ENCODE measurements at places on chromosomes 3 and 15.

DNA sequence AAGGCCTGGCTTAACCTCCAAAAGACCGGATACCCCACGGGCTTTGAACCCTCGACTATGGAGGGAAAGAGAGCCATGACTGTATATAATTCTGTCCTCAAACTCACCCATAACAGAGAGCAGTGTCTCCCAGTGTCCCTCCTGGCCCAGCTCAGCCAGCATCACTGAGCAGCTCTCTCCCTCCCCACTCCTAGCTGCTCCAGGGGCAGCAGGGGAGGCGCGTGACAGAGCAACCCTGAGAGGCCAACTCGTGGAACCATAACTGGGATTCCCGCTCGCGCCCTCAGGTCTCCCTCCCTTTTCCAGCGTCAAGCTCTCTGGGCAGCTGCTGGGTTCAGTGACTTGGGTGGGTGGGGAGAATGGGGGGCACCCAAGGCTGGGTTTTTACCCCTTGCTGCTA, 561 bp upstream of the CPLX3 start:
- no peak for DNase-seq

GRCh38 chr3:70728311-70728710, 415.9 kb upstream of the MDFIC2 start:
- DNase-seq: peak; percentile 6

DNA sequence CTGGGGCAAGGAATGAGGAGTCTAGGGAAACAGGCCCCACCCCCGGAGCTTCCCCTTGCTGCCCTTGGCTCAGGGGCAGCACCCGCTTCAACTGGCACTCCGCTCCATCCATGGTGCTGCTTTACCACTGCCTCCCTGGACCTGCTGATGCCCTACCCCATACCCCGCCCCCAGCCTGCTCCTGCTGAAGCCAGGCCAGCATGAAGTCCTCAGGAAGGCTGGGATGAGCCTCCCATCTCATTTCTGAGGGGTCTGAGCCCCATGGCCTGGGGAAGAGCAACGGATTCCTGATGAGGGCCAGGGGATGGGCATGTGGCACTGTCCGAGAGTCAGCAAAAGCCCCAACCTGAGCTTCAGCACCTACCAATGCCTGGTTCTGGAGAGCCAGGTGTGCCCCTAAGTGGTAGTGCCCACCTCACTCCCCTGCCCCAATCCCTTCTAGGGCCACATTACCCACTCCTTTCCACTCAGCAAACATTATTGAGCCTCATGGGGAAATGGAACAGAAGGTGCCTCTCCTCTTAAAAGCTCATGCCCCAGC, 21.0 kb downstream of the SEC61A1 start:
- no peak for DNase-seq

- no peak for DNase-seq
Measured at GRCh38 chr3:42582474-42583070, 805 bp upstream of the SEC22C start.

DNA sequence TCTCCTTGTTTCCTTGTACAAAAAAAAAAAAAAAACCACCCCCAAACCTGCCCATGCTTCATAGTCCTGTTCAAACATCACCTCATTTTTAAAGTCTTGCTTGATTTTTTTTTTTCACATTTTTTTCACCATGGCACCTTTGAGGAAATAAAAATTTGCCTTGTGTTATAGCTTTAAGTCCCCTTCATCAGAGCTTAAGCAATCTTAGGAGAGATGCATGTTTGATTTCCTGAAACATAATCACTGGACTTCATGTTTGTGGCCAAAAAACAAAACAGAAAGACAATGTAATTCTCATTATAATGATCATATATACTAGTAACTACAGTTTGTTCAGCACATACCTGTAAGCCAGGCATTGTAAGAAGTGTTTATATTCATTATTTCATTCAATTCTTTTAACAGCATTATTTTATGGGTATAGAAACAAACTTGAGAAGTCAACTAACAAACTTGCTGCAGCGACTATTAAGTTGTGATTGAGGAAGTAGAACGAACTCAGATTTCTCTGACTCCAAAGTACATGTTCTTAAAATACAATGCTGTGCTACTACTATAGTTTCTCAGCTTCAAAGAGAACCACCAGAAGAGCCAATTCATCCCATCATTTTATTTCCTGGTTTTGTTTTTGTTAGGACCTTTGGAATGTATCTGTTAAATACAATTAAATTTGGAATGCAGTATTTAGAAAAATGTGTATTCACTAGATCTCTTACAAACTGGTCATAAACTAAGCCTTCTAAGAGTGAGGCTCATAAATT, 203.8 kb downstream of the TCF12 start:
- DNase-seq: no peak

DNA sequence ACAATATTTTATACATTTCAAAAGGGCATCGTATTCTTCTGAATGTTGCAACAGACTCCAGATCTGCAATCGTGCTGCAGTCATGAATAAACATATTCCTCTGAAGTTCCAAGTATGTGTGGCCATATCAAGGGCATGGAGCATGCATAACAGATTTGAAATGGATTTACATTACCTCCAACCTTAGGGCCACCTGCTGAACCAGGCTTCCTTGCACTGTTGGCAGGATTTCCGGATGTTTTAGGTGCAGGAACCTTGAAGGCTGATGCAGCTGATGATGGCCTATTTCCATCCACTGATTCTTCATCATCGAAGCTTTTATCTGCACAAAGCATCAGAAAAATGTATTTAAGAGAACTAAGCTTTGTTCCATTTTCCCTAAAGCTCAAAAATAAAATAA, 73.5 kb downstream of the CLASP2 start:
- DNase-seq: no peak

GRCh38 chr15:57220205-57220604, 156.1 kb upstream of the CGNL1 start:
- DNase-seq: peak; percentile 89

DNA sequence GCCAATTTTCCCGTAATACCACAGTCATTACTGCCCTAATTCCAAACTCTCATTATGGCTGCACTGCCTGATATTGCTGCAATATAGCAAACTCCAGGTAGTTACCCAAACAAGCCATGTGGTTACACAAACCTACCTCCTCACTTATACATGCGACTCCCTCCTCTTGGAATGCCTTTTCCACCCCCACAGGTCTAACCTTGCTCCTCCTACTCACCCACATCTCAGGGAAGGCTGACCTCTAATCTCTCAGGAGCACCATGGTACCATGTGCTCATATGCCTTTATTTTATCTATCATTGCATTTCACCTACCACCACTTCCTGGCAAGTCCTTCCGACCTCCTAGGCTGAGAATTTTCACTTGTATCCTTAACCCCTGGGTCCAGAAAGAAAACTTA, 2.9 kb downstream of the RBPMS2 start:
- DNase-seq: no peak

- no peak for DNase-seq
Measured at GRCh38 chr3:16171825-16172224, 2.7 kb upstream of the GALNT15 start.

DNA sequence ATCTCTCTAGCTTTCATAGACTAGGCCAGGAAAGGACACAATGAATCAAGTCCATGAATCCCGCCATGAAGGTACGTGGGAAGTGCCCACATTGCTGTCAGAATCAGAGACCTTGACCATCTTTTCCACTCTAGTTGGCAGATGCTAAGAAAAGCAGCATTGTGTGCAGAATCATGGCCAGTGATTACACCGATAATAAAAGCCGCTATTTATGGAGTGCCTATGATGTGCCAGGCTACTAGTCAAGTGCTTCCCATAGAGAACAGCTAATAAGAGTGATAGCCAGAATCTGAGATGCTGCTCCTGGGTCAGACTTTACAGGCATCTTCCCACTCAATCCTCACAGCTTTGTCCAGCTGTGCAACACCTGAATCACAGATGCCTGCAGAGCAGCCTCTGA, 13.2 kb upstream of the RPL32 start:
- DNase-seq: no peak

DNA sequence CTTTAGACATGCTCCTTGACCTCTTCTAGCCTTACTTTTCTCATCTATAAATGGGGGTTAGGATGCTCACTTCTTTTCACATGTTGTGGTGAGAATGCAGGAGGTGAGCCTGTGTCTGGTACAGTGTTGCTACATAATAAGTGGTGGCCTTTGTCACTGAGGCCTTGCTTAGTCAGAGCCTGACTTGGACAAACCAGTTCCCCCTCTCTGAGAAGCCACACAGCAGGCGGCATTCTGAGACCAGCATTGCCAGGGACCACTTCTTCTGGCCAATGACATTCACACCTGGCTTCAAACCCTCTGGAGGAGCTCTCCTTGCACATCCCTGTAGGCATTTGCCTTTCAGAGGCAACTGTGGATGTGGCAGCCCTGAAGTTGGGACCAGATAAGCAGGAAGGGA, 95.7 kb downstream of the MINAR1 start:
- DNase-seq: no peak

DNA sequence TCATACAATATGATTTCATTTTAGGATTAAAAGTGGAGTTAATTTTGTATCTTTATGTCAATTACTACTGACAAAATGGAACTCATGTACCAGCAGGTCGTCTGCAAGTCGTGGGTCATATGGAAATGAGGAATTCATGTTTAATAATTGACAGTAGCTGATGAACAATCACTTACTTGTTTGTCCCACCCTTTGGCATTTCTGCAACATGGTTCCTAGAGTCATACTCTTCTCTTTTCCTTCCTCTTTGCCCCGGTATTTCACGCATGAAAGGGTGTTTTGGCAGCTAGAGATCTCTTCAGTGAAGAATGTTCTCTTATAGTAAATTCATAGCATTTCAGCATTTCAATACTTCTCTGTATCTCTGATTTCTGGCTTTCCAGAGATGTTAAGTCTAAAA, 133.3 kb upstream of the SLC24A5 start:
- no peak for DNase-seq

DNA sequence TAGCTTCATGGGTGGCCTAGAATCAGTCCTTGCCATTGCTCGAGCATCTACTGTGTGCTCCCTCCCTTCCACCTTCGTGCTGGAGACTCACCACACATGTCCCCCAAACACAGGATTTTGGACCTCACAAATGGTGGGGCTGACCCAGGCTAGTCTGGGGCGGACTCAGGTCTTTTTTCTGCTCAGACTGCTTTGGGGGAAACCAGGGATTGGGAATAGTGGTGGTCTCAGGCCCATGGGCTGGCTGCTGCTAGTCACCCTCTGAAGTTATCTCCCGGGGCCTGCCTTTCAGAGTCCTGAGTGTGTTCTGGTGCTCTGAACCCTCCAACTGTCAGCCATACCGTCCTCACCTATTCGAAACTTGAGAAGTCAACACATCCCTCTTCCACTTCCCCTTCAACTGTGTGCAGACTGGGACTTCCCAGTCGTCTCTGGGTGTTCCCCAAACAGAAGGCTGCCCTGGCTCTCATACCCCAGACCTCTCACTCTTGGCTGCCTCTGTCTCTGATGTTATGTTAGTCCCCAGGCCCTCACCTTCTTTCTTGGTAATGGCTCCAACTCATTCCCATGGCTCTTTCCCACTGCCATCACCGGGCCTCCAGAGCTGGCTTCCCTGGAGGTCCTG, 46.0 kb downstream of the PPCDC start:
- no peak for DNase-seq

- no peak for DNase-seq
Measured at GRCh38 chr15:60788692-60789103, 309.8 kb upstream of the ICE2 start.

DNA sequence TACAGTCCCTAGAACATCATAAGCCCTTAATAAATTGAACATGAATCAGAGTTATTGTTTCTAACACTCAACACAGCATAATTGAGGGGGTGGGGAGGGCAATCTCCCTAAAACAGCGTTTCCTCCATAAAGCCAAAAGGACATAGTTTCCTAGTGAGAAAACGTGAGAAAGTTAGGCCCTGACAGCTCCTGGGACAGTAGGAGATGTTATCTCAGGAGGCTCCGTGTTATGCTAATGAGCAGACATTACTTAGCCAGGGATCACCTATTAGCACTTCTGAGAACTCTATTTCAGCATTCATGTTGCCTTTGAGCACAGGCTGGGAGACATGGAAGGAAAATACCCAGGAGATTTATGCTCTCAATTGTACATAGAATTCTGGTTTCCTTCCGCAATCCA, 229.1 kb upstream of the ADAMTS9 start:
- no peak for DNase-seq

- no peak for DNase-seq
Measured at GRCh38 chr15:84737005-84737404, 11.4 kb upstream of the ZNF592 start.

DNA sequence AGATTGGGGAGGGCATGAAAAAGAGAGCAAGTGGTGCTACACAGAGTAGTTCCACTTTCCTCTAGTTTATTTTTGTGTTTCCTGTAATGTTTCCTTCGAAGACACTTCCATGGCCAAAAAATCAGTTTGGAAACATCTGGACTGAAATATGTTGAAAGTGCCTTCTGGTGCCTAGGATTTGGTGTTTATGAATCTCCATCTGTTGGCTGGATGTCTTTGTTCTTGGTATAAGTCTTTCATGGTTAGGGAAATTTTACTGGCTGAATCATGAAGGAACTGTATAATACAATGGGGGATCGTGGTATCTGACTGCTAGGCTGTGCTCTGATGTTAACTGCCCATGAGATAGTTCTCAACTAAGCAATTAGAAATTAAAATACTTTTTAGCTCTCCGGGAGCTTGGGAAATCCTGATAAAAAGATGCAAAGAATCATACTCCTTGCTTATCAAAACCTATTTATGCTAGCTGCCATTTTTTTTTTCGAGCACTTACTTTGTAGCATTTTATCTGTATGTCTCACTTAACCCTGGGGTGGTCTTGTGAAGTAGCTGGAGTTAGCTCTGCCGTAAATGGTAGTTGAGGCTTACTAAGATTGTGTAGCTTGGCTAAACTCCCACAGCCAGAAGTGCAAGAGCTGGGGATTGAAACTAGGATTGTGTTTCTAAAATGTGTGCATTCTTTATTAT, 21.9 kb downstream of the AKAP13 start:
- DNase-seq: peak; percentile 57

DNA sequence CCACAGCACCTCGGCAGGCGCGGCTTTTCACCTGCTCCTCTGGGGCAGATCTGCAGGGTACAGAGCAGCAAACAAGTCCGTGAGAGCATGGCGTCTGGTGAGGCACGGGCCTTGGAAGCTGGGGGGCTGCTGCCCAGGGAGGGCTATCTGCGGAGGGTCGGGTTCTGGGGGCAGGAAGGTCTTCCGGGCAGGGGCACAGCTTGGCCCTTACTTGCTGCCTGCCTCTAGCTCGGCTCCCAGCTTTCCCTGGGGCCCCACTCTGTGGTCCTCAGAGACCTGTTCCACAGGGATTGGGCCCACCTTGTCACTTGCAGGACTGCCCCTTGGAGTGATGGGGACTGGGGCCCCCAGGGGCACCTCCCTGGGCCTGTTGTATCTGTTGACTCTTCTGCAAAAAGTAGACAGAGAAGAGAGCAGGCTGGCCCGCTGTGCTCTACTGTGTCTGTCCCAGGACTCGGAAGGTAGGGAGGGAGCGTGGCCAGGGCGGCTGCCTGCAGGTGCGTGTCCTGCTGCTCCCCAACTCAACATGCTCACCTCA, 84.1 kb downstream of the TBC1D2B start:
- no peak for DNase-seq

DNA sequence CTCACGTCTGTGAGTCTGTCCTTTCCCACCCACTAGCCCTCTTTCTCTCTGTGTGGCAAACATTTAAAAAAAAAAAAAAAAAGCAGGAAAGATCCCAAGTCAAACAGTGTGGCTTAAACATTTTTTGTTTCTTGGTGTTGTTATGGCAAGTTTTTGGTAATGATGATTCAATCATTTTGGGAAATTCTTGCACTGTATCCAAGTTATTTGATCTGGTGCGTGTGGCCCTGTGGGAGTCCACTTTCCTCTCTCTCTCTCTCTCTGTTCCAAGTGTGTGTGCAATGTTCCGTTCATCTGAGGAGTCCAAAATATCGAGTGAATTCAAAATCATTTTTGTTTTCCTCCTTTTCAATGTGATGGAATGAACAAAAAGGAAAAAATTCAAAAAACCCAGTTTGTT, 97.7 kb downstream of the GAP43 start:
- no peak for DNase-seq

Data from HCEC 1CT (cell line).